Activated T-helper 1 cell treated with anti-CD3 and anti-CD28 coated beads, Interleukin-12 subunit alpha, Interleukin-12 subunit beta, Interleukin-2, Interleukin-4 antibody, amounts not matched to agents 30 ng/mL and 10 ng/mL and 1 ng/mL, durations not matched to agents 14 hours and 24 hours and 36 hours (primary cell): ENCODE measurements at places on chromosomes 2 and 18. TPM values are rescaled to one million over a fixed set of nuclear protein-coding genes. Genes with fewer than 3 reads are reported as not detected.

GRCh38 chr18:332721-333510, 65.1 kb upstream of the THOC1 start:
- no peak overlapping the region for H3K27ac ChIP-seq
- H3K36me3 ChIP-seq = no peaks in the 10 kb centered on the region
- H3K27me3 ChIP-seq = peaks cover 6% of the 10 kb centered on the region
- H3K4me3 ChIP-seq = no peak overlapping the region
- no peaks in the 10 kb centered on the region for H3K4me1 ChIP-seq

- no peaks in the 10 kb centered on the region for H3K27me3 ChIP-seq
- no peak for DNase-seq
- H3K36me3 ChIP-seq = peaks cover 4% of the 10 kb centered on the region
These were observed 43.4 kb downstream of the KIAA1328 start for GRCh38 chr18:36872329-36872728.

DNA sequence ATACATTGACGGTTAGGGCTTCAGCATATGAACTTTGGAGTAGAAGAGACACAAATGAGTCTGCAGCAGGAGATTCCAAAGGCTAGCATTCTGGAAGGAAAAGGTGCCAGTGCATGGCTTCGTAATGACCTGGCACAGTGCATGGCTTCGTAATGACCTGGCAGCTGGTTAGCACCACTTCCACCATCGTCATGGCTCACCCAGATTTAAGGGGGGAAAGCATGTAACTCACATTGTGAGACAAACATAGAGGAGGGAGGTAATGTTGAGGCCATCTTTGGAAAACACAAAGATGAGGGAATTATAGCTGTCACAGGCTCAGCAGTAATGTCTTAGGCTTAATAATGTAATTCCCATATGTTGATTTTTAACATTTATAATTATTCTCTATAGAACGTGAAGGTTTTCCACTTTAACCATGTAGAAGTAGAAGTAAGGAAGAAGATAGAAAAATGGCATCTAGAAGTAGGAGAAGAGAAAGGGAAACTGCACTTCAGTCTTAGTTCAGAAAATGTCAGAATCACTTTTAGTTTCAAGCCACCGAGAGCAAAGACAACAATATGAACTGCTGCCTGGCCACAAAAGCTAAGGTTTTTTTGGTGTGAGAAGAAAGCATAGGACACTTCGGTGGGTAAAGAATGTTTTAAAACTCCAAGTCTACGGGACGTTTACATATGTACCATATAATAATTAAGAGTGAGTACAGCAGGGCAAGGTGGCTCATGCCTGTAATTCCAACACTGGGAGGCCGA, 6.8 kb upstream of the STK25 start:
- H3K4me3 ChIP-seq = no peak overlapping the region
- DNase-seq = no peak
- peaks cover 25% of the 10 kb centered on the region for H3K4me1 ChIP-seq
- peaks cover 10% of the 10 kb centered on the region for H3K27me3 ChIP-seq
- H3K27ac ChIP-seq = peak overlapping the region; percentile 40
- H3K36me3 ChIP-seq = peaks cover 6% of the 10 kb centered on the region

DNA sequence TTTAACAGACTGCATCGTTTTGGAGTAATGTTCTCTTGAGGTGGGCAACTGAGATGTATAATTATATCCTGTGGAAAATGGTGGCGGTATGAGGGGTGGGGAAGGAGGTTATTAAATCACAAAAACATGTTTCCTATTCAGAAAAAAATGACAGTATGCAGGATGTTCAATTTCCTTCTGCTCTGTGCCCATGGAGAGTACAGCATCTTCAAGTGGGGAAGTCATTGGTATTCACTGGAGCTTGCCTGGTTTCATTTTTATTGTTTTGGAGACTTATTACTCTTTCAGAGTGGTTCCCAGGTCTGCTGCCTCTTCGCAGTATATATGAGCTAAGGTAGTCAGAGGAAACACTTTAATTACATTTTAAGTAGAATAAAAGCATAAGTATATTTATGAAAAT, 318.8 kb upstream of the RAB12 start:
- no peaks in the 10 kb centered on the region for H3K27me3 ChIP-seq
- H3K36me3 ChIP-seq = no peaks in the 10 kb centered on the region
- H3K4me1 ChIP-seq = no peaks in the 10 kb centered on the region
- no peak overlapping the region for H3K27ac ChIP-seq
- H3K4me3 ChIP-seq = no peak overlapping the region

DNA sequence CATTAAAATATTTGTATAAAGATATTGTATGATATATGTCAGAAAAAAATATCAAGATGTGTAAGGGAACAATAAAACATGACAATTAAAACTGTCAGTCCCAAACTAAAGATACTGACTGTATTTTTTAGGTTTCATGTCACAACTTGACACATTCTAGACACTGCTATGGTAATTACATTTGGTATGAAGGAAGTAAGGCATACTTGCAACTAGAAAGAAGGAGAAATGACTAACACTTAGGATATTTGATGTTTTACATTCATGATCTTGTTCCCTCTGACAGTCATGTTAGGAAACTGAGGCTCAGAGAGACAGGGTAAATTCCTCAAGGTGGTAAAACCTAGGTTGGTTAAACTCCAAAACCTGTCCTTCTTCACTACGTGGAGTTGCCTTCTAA, 68.3 kb downstream of the TMEFF2 start:
- H3K36me3 ChIP-seq = no peaks in the 10 kb centered on the region
- H3K27ac ChIP-seq = no peak overlapping the region
- no peak for DNase-seq
- no peak overlapping the region for H3K4me3 ChIP-seq

DNA sequence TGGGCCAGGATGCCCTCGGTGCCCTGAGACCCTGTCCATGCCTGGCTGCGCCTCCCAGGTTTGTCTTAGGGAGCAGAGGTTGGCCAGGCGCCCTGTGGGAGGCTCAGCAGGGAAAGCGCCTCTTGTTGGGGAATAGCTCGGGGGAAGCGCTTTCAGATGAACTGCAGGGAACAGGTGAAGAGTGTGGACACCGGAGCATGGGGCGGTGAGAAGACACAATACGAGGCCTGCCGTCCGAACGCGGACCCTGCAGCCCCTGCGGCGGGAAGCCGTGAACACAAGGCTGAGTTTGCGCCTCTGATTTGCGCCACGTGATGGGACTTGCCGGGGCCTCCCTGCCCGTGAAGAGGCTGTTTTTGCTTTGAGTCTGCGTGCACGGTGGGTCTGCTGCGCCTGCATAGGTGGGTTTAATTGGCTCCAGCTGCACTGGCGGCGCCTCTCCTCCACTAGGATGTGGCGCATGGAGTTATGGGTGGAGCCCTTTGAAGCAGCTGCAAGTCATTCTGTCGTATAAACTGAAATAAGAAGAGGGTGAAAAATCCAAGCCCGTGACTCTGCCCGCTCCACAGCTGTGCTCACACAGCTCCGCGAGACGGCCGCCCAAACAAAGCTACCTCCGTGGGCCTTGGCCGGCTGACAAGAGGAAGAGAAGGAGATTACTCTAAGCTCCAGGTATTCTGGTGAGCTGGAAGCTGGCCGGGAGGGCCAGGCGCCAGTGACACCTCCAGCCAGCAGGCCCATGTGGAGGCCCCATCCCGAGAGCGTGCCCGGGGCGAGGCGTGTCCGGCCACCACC, 103.5 kb upstream of the CTDP1 start:
- no peaks in the 10 kb centered on the region for H3K4me1 ChIP-seq
- H3K36me3 ChIP-seq = peaks cover 4% of the 10 kb centered on the region
- no peak for DNase-seq
- H3K27ac ChIP-seq = no peak overlapping the region
- peaks cover 2% of the 10 kb centered on the region for H3K27me3 ChIP-seq

The PLGLB1 gene
- total RNA-seq = 0.59 and 1.1 TPM in 2 replicates

The GNLY gene
- 141 and 152 TPM in 2 replicates for total RNA-seq

The SCN3A gene
- not detected in 2 replicates for total RNA-seq

The SMAD4 gene
- total RNA-seq = 84.4 and 88.7 TPM in 2 replicates

The C18orf54 gene
- total RNA-seq = 10.4 and 10.7 TPM in 2 replicates

The HTR2B gene
- total RNA-seq = not detected in 2 replicates
